Sciatic nerve (tissue), 2 donors: ENCODE measurements at places on chromosomes 3 and 15. TPM values are rescaled to one million over a fixed set of nuclear protein-coding genes. Genes with fewer than 3 reads are reported as not detected.

Gene CCDC54
- total RNA-seq: not detected

Gene LPCAT4
- 69.0 TPM for total RNA-seq

Gene CKMT1B
- total RNA-seq: not detected

Gene GOLGA8O
- total RNA-seq: 9.9 TPM
